Fibroblast of skin of right biceps (primary cell): ENCODE measurements at places on chromosomes 11 and 22.
A peak's percentile ranks its signal among the peaks of the same experiment; 100 is the strongest.

- DNase-seq: no peak
These were observed 20.4 kb downstream of the RSPH14 start for GRCh38 chr22:23121424-23121823.

DNA sequence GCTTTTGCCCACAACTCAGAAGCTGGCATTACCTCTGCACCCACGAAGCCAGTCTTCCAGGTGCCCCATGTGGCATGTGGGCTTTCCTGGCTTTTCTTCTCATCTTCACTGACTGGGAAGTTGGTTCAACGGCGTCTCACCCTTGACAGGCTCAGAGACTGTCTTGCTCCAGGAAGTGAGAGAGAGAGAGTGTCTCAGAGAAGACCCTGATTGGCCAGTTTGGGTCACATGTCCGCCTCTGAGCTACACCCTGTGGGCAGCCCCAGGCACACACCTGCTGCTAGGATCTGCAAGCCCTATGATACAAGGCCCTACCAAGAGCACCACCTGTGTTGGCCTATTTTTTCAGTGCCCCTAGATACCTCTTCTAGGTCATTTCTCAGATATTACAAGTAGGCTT is 39.0 kb downstream of the RTL6 start:
- DNase-seq: no peak

DNA sequence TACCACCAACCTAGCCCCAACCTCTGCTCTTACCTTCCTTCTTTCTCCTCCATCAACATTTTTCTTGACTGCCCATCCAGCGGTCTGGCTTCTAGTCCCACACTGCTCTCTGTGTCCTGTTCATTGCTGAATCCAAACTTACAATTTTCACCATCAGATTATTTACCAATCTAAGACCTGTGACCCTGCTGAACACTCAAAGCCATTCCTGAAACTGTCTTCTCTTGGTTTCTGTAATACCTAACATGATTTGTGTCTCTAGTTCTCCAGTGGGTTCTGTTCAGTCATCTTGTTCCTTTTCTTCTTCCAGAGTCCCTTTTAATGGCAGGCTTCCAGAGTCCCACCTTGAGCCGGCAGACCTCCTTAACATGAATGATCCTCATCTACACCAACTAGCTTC is 24.1 kb downstream of the RRAS2 start:
- DNase-seq: no peak

GRCh38 chr11:47854667-47855066 is 6.5 kb upstream of the NUP160 start:
- DNase-seq: no peak

- no peak for DNase-seq
These were observed 8.3 kb downstream of the TPBGL start for GRCh38 chr11:75248924-75249256.

- DNase-seq: peak; percentile 63
These were observed 22.4 kb downstream of the MMP10 start for GRCh38 chr11:102757823-102758549.

DNA sequence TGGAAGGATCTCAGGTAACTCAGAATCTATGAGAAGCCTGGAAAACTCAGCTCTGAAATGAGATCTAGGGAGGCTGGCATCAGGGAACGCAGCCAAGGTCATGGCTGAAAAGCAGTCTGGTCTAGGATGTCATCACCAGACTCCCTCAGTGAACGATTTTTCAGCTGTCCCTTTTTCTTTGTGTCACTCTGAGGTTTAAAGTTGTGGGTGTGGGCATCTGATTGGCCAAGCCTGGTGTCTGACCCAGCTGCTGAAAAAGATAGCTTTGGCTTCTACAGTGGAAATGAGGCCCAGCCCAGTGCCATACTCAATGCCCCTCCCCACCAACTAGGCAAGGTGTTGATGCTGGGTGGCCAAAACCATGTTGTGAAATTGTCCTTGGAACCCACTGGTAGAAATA is 14.5 kb downstream of the RPS3 start:
- no peak for DNase-seq

- no peak for DNase-seq
These were observed 11.0 kb downstream of the TANGO2 start for GRCh38 chr22:20031732-20032406.

DNA sequence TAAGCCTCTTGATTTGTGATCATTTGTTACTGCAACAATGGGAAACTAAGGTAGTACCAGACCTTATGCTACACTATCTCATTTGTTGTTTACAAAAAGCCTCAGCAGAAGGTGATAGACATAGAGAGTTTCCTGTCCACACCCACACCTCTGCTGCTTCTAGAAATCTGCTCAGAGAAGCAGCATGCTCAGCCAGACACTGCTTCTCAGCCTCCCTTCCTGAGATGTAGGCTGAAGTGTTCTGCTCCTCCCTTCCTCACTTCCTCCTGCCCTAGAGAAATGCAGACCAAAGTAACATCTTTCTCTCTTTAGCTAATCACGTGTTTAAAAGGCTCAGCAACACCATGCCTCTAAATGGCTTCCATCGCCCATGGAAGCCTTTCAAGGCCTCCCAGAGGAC is 88.4 kb downstream of the SLC1A2 start:
- no peak for DNase-seq

- DNase-seq: no peak
These were observed 115.3 kb upstream of the TTC12 start for GRCh38 chr11:113198972-113199661.

DNA sequence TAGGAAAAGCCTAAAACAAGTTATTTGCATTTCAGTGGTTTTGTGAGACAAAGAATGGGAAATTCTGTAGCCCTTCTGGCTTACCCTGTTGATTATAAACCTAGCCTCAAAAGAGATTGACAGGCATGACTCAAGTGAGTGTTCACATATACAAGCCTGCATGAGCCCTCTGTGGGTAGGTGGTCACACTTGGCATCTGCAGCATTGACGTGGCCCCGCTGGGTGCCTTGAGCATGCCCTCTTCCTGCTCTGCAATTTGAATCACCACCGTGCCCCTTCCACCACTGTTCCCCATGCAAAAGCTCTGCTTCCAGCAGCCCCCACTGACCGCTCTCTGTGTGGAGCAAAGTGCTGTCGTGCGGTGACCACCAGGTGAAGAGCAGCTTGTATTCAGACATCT is 21.0 kb upstream of the ADSL start:
- no peak for DNase-seq

GRCh38 chr11:46686886-46687795 is 13.3 kb downstream of the ARHGAP1 start:
- DNase-seq: peak; percentile 24

GRCh38 chr11:45603946-45604682 is 61.3 kb downstream of the CHST1 start:
- no peak for DNase-seq

- peak; percentile 64 for DNase-seq
These were observed 39.7 kb upstream of the TTLL12 start for GRCh38 chr22:43226377-43227238.

GRCh38 chr11:38814670-38815069 is 2216.6 kb upstream of the RAG2 start:
- DNase-seq: peak; percentile 79

- DNase-seq: no peak
These were observed 28.8 kb downstream of the PLAAT5 start for GRCh38 chr11:63462137-63462536.

GRCh38 chr11:3882655-3883054 is 27.2 kb downstream of the STIM1 start:
- DNase-seq: no peak

DNA sequence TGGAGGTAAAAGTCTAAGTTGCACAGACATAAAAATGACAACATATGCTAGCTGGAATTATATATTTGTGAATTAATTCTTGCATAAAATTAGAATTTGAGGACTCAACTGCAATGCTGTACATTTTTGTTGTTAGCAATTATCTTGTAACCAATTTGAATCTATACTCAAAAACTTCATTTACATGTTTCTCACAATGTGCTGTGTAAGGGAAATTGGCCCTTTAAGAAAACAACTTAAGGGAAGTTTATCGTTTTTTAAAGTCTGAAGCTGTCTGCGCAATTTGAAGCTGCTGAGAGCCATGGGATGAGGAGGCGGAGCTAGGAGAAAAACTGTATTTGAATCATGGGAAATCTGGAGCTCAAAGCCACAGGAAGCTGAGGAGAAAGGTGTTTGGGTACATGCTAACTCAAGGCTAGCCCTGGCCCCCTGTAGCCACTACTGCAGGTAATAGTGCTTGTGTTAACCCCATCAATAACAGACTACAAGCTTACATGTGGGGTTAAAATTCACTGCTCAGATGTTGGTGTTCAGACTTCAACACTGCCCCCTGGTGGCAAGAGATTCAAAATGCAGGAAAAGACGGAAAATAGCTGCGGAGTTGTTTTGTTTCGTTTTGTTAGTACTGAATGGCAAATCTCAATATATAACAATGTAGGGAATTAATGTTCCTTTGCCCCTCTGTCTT is 126.1 kb downstream of the BRD1 start:
- no peak for DNase-seq

DNA sequence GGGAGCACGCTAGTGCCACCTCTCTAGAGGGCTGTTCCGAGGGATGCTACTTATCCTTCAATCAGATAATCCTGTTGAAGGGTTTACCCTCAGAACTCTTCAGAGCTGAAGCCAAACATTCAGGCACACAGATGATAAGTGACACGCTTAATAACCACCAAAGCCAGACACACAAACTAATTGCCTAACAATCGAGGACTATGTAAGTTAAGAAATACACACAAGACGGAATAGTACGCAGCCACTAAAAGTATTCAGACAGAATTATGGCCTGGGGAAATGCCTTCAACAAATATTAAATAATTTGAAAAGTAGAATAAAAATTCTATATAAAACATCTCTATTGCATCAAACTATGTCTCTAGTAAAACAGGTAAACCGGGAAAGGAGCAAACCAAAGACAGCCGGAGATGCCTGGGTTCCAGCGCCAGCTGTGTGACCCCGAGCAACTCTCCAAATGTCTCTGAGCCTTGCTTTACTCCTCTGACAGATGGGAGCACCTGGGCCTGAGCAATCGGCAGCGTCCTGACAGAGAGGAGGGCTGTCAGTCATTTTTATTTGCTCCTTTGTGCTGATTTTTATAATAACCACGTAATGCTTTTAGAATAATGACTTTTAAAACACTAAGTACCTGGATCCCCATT is 11.3 kb downstream of the LRFN4 start:
- no peak for DNase-seq

DNA sequence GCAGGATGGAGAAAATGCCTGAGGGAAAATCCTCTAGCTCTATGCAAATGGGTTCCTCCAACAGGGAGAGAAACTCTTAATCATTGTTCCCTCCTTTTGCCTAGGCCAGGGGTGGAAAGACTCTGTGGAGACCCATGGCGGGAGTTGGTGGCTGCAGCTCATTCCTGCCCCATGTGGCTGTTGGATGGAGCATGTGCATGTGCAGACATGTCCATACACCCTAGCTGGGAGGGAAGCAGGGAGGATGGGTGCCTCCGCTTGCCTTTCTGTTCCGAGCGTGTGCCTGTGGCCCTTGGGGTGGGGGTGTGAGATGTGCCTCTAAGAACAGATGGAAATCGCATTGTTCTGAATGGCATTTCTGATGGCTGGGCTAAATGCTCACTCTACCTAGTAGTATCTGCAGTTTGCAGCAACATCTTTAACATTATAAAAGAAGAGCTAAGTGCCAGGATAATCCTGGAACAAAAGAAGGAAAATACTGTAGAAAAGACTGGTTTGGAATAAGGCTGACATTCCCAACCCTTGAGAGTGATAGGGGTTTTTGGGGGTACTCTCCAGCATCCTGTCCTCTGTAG is 31.7 kb downstream of the METTL15 start:
- DNase-seq: no peak

- peak; percentile 81 for DNase-seq
These were observed 29.1 kb upstream of the LMO2 start for GRCh38 chr11:33920838-33921613.

GRCh38 chr11:119531623-119532022 is 108.7 kb upstream of the THY1 start:
- DNase-seq: no peak

GRCh38 chr22:47094861-47095330 is 332.4 kb downstream of the TBC1D22A start:
- peak; percentile 32 for DNase-seq

- no peak for DNase-seq
These were observed 33.5 kb downstream of the ARVCF start for GRCh38 chr22:19982991-19983578.

- no peak for DNase-seq
These were observed 8.2 kb downstream of the CFL1 start for GRCh38 chr11:65849771-65850216.

DNA sequence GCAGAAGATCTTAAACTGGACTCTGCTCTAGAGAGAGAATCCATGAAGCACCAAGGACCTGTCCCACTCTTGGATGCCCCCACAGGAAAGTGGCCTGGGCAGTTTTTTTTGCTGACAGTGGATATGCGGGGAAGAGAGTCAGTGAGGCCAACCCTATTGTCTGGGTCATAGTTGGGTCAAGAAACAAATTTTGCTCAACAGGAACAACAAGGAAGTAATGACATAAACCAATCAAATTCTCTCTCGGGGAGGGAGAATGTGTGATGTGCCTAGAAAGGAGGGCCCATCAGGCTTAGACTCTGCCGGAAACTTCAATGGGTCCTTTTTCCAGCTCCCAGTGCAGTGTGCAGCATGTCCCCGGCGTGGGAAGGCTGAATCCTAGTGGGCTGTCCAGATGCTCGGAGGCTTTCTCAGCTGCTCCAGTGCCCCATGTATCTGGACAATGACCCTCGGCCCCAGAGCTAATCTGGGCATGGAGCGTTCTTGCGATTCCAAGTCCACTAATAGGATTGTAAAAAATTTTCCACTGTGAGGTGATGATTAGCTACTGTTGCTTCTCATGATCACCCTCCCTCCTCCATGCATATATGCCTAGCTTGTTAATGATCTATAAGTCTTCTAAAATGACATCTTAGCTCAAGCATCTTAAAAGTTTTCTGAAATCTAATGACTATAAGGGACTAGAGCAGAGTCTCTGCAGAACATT is 101.0 kb downstream of the SNX19 start:
- no peak for DNase-seq

GRCh38 chr11:124961972-124962609 is 8.1 kb downstream of the CCDC15 start:
- DNase-seq: peak; percentile 75

DNA sequence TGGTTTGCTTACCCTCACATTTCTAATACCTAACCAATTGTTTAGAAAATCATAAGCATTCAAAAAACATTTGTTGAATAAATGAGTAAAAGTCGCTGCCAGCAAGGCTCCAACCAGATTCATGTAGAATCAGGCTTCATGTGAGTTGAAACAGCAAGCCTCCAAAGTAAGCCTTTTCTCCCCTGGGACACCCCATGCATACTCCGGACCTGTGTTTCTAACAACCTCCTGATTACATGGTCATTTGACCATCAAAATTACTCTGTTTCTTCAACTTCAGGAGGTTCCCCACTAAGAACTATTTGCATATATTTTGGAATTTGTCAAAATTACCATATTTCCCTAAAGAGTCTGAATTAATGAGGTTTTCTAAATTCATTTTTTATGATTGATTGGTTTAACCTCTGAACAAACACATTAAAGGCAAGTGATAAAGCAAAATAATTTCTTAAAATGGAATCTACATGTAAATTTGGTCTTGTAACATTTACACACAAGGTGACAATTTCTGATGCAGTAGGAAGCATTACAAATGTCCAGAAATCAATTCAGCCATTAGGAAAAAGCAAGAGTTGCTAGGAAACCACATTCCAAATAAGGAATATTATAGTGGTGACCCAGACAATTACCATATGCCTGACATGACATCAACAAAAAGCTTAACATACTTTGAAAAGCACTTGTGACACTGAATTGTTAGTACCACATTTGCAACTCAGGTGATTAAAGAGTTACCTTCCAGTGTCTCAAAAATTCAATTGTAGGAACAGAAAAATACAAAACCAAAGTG is 252.6 kb downstream of the GUCY1A2 start:
- DNase-seq: no peak
